ENCODE measurements at places on chromosomes 7 and 10.
A peak's percentile ranks its signal among the peaks of the same experiment; 100 is the strongest.

DNA sequence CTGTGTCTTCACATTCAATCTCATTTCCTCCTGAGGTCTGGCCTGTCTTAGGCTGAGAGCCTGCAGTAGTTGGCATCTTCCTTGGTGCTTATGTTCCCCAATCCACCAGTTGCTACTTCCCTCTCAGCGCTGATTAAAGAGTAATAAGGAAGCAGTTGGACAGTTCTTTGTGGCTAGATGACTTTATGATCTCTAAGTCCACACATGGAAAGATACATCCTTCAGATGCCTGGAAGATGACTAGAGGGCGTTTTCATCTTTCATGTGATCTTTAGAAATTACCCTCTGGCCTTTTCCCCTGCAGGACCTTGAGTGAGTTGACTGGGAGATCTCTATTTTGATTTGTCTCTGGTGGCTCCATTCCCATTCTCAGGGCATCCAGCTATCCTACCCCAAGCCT is 204.5 kb downstream of the GRM3 start:
- DNase-seq = no peak

- no peak for DNase-seq
Observed at GRCh38 chr7:37815671-37816371, 32.6 kb upstream of the NME8 start.

DNA sequence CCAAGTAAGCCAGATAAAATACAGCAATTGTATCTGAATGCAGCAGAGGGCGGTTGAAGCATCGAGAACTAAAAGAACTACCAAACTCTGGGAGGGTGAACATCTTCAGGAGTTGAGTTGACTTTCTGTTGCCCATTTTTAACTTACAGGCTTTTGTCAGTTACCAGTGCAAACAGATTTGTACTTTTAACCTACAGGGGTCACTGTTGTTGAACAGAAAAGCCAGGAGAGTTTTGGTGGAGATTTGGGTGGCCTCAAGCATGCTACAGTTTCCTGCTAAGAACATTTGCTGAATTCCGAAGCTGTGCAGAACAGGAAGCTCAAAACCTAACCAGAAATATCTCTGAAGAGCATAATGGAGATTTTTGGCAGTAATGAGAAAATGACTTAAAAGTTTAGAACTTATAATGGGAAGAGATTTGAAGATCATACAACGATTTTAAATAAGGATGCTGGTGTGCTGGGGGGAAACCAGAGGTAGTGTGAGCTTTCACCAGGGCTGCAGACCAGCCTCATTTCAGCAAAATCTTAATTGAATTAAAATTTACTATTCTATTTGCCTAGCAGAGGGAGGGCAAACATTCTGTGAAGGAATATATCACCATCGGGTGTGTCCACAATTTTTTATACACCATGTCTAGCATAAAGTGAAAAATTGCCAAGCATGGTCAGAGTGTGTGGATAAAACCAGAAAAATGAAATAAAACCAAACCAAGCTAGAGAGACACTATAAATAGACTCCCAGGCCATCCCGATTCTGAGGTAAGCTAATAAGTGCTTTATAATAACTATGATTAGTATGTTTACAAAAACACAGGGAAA is 208.6 kb upstream of the CCDC6 start:
- DNase-seq = no peak

DNA sequence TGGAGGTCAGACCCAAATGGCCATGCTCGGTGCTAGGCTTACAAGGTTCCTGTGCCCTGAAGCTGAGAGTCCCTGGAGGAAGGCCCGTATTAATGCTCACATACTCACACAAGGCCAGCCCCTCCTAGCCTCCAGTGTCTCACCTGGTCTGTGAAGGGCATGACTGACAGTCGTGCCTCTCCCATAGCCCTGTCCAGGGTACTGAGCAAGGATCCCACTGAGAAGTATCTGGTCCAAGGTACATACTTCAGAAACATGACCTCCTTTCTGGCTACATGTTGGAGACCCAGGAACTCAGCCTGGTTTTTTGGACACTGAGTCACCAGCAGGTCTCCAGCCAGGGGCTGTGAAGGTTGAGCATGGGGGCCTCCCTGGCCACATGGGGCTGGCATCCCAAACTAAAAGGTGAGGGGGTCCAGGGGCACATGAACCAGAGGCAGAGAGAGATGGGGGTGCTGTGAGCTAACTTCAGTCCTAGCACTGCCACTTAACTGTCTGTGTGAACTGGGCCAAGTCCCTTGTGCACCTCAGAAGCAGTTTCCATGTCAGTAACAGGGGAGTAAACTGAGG is 17.6 kb upstream of the RASGEF1A start:
- no peak for DNase-seq

DNA sequence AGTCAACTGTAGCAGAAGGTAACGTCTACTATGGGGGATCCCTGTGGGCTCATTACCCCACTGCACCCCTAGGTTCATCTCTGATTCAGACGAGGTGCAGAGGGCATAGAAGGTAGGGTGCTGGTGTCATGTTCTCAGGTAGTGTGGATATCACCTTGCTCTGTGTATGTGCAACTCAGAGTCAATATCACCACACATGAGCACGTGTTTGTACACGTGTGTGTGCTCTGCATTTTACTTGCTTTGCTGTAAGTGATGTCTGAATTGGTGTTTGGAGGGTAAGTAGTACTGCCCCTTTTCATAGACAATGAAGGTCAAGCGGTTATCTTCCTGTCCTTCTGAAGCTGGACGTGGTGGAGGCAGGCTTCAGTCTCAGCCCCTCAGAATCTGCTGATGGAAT is 10.4 kb downstream of the DMBT1 start:
- no peak for DNase-seq

DNA sequence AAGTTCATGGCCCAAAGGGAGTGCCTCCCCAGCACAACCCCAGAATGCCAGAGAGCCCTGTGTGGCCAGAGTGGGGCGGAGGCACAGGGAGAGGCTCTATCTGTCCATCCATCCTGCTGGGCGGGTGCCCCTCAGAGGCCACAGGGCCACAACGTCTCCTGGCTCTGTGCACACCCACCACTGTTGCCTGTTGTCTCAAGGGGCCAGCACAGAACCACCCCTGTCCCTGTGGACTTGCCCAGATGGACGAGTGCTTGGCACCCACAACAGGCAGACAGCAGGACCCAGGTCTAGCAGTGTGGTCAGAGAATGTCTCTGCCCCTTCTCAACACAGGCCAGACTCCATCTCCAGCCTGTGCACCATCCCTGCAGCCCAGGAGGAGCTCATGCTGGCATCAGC is 92.8 kb downstream of the PAXIP1 start:
- DNase-seq = no peak

GRCh38 chr10:21712975-21713374 is 178.9 kb downstream of the MLLT10 start:
- DNase-seq = no peak

DNA sequence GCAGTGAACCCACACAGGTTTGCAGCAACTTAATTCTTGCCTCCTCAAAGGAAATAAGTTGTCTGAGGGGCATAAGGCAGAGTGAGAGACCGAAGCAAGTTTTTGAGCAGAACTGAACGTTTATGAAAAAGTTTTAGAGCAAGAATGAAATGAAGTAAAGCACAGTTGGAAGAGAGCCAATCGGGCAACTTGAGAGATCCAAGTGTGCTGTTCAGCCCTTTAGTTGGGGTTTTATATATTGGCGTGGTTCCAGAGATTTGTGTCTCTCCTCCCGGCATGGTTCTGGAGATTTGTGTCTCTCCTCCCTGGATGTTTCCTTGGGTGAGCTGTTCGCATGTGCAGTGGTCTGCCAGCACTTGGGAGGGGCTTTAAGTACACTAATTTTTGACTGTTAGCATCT is 141.4 kb upstream of the DGKB start:
- no peak for DNase-seq

- DNase-seq = no peak
Observed at GRCh38 chr7:8378349-8379019, 54.9 kb upstream of the NXPH1 start.

- no peak for DNase-seq
Observed at GRCh38 chr10:125079091-125079600, 81.2 kb downstream of the CTBP2 start.

GRCh38 chr7:50957855-50958254 is 175.2 kb upstream of the GRB10 start:
- DNase-seq = no peak

DNA sequence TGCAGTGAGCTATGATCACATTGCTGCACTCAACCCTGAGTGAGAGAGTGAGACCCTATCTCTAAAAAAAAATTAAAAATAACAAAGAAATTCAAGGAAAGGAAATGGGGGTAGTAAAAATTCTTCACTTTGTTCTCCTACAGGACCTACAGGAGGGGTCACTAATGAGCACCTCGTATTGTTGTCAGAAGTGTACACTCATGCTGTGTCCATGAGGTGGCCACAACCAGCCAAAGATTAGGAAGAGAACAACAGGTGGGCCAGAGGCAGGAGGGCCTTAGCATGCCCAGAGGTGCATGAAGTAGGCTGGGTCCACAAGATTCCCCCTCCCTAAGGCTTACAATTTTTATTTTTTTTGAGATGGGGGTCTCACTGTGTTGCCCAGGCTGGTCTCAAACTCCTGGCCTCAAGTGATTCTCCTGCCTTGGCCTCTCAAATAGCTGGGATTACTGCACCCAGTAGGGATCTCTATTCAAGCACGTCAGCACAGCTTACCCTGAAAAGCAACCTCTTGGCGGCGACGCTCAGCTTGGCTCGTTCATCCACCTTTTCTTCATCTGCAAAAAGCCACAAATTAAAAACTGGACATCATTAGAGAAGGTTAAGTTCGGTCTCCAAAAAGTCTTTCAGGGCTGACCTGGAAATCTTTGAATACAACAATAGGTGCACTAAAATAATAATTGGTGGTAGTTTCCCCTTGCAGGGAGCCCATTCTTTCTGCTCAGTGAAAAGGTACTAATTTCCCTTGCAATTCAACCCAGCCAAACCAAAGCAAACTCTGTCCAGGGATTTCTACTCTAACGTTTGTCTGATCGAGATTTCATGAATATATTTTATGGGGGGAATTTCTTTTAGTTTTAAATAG is 104.4 kb downstream of the SVIL start:
- no peak for DNase-seq

DNA sequence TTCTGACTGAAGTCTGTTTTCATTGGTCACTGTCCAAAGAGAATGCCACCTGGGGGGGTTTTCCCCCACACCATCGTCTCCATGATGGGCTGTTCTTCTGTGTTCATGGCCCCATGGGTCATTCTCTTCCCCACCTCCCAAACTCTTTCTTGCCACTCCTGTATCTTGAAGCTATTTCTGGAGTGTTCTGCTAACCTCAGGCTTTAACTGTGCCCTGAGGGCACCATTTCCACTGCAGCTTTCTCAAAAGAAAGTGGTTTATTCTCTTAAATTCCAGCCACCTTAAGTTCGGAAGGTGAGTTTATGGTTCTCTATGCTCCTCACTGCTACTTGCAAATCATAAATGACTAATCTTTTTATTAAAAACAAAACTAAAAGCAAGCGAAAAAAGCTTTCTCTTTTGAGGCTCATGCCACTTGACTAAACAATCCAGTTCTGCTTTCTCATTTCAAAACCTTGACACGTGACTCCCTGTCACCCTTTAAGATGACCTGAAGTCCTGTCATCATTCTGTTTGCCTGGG is 7.4 kb upstream of the APBB1IP start:
- no peak for DNase-seq

DNA sequence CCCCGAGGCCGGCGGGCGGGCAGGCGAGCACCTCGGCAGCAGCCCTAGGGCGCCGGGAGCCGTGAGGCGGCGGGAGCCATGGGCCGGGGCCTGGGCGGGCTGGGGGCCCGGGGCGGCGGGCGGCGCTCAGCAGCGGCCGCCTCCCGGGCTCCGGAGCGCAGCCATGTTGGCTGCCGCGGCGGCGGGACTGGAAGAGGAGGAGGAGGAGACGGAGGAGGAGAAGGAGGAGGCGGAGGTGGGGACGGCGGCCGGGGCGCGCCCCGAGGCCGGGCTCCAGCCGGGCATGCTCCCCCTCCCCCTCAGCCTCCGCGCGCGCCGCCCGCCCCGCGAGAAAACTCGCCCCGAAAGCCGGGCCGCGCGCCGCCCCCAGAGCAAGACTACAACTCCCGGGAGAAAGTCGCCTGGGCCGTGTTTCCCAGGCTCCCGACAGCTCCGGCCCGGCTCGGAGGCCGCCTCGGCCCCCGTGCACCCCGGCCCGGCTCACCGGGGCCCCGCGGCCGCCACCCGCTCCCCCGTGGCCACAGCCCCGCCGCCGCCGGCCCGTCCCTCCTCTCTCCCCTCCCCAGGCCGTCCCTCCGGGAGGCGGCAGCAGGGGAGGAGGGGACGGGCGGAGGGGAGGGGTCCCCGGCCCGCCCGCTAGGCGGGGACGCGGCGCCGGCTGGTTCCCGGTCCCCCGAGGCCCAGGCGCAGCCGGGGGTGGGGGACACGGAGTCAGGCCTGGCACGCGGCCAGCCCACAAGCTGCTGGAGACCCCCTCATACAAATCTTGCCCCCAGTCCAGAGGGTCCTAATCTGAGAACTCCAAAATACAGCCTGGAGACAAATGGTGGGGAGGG is at the start of gene DLG5:
DLG5 (minus strand) TSS at position 190 of the 836 bp plus-strand sequence. CDS start 235 bp downstream, outside the sequence.
- peak; percentile 19 for DNase-seq

DNA sequence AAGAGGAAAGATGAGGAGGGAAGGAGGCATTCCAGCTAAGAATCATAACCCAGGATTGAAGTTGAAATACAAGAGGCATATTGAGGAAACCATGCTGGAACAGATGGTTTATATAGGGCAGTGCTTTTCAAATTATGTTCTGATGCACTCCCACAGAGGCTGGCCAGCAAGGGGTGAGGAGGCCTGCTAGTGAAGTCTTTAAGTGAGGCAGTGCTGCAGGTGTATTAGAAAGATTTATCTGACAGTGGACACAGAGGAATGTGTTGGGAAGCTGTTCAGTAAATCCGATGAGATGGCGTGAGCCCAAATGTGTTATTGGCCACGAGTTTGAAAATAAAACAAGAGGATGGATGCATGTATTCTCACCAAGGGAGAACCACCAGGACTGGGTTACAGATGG is 28.6 kb downstream of the REEP3 start:
- DNase-seq = no peak

DNA sequence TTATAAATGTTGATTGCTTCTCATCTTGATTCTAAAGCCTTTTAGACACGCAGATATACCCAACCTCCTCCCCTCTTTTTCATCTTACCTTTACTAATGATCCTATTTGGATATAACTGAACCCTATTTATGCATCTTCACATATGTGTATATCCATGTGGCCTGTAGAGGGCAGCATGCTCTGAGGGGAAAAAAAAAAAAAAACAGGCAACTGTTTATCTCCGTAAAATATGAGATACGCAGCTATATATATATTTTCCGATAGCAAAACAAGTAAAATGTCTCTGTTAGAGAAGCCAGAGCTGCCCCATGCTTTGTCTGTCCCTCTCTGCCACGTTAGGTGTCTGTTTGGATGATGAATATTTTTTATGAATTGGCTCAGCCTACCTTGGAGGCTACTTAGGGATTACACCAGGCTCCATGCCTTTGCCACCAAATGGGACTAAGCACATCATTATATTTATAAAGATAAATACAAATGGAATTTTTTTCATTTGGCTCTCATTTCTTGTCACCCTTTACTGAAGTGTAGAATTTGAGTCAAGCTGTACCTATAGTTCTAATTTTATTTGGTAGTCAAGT is 174.8 kb upstream of the FZD1 start:
- no peak for DNase-seq
